Activated CD4-positive, alpha-beta T cell treated with anti-CD3 and anti-CD28 coated beads, Interleukin-2, amount 50 U/mL, for 16 hours (primary cell): ENCODE measurements at places on chromosomes 7 and 10.

GRCh38 chr10:77317221-77317620 is 320.4 kb downstream of the KCNMA1 start:
- no peak for DNase-seq

DNA sequence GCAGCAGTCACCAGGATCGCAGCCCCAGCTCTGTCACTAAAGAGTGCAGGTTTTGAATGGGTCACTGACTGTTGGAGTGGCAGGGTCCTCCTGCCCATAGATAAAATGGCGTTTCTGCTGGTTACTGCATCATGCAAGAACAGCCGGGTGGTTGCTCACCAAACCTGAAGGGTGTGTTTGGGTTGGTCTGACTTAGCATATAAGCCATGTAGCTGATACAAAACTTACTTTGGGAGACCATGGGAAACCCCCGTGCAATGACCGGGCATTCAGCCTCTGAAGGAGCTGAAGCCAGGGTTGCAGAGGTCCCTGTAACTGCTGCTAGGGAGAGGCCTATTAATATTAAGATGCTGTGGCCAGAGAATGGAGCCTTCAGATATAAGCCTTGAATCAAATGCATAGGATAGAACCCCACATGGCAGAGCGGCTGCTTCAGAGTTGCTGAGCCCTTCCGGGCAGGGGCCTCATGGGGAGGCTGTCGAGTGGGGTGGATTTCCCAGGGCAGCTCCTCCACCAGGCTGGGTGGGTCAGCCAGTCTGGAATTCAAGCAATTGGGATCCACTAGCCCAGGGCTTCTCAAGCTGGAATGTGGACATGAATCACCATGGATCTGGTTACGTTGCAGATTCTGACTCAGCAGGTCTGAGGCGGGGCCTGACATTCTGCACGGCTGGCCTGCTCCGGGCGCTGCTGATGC is 70.9 kb upstream of the CTBP2 start:
- DNase-seq, result no peak

DNA sequence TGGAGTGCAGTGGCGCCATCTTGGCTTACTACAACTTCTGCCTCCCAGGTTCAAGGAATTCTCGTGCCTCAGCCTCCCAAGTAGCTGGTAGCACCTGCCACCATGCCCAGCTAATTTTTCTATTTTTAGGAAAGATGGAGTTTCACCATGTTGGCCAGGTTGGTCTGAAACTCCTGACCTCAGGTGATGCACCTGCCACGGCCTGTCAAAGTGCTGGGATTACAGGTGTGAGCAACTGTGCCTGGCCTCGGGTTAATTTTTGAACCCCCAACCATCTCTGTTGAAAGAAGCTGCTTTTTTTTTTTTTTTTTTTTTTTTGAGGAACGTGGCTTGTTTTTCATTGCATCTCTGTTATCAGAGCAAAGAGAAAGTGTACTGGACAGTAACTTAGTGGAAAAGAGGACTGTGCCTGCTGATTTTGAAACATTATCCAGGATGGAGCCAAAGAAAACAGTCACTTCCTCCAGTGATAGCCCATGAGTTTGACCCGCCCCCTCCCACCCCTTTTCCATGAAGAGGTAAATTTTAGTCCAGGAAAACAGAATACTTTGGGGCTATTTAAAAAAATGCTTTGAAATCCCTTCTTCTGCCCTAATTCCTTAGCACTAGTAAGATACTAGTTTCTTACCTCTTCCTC is 38.3 kb downstream of the WBP1L start:
- DNase-seq, result no peak

DNA sequence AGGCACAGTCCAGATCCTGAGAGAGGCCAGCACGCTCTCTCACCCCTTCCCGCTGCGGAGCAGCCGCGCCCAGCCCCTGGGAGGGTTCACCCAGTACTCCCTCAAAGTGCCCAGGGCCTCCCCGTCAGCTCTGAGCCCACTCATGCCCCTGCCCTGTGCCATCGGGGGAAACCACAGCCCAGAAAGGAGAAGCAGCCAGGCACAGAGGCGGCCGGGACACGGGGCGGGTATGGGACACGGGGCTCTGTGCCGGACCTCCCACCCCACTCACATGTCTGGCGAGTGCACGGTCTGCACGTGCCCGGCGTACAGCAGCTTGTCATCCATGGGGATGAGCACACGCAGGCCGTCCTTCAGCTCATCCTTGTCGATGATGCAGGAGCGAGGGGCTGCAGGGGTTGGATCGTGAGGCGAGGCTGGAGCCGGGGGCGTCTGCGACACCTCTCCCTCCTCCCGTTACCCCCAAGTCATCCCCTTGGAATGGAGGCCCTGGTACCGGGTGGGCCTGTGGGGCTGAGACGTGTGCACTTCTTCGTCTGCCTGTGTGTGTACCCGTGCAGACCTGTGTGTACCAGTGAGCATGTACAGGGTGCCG is 38.2 kb downstream of the SLC29A4 start:
- DNase-seq, result no peak

- DNase-seq, result no peak
Observed at GRCh38 chr7:34751725-34752643, 94.0 kb downstream of the NPSR1 start.

GRCh38 chr7:17632384-17632783 is 307.9 kb downstream of the SNX13 start:
- DNase-seq, result no peak

GRCh38 chr7:50273301-50273700 is 31.2 kb upstream of the IKZF1 start:
- no peak for DNase-seq

- DNase-seq, result no peak
Observed at GRCh38 chr10:3331690-3332230, 159.2 kb upstream of the PITRM1 start.

DNA sequence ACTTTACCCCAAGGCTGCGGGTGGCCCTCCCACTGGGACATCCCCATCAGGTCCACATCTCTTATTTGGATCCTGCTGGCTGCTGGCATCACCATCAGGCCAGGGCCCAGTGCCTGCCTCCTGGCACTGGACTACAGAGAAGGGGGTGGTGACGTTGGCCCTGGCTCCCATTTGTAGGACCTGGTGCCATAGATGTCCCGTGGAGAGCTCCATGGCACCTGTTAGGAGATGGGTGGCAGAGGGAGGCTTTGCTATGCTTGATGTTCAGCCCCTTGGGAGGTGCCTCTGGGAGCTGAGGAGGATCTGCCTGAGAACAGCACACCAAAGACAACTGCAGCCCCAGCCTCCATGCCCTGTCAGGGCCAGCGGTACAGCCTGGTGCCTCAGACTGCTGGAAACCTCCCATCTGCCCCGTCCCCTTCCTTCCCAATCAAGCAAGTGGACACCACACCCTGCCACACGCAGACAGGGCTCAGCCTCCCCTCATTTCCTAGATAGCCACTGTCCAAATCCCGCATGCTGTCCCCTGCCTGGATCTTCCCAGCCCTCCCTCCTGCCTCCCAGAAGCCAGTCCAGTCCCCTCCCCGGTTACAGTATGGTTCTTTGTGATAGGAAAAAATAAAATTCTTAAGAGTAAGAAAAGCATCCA is 230.0 kb upstream of the GRB10 start:
- DNase-seq, result no peak

DNA sequence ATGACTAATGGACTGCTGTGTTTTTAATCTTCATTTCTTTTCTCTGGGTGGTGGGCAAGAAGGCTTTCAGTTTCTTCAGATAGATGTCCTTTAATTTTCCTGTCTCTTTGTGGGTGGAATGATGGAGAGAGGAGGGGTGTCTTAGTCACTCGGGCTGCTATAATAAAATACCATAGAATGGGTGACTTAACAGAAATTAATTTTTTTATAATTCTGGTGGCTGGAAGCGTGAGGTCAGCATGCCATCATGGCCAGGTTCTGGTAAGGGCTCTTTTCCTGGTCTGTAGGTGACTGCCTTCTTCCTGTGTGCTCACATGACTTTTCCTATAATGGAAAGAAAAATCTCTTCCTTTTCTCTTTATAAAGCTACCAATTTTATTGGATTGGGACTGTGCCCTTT is 6.3 kb downstream of the RSBN1L start:
- no peak for DNase-seq

DNA sequence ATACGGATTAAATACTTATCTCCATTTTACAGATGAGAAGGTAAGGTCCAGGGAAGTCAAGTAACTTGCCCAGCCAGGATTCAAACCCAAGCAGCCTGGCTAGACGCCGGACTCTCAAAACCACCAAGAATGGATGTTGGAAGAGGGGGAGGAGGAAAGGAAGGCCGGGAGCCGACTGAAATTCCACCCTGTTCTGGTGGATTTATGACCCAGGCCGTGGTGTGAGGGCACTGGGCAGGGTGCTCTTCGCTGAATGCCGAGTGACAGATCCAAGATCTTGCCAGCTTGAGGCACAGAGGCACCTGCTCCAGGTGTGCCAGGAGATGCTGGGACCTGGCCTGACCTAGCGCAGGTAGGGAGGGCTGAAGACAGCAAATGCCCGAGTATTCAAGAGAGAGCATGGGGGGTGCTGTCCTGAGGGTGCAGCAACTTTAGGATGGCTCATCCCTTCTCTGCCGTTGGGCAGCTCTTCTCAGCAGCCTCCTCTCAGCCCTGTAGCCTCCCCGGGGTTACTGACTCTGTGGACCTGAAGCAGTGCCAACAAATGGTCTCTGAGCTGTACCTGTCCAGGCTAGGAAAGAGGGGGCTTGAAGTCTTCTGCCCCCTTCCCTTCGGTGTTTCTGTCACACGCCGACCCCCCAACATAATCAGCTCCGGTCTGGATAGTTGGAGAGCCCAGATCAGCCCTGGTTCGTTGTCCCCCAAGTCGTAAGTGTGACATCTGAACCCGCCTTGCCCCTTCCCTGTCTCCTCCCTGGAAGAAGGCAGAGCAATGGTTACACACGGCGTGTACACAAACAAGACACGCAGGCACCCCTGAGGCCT is 713 bp downstream of the LOXL4 start:
- no peak for DNase-seq

DNA sequence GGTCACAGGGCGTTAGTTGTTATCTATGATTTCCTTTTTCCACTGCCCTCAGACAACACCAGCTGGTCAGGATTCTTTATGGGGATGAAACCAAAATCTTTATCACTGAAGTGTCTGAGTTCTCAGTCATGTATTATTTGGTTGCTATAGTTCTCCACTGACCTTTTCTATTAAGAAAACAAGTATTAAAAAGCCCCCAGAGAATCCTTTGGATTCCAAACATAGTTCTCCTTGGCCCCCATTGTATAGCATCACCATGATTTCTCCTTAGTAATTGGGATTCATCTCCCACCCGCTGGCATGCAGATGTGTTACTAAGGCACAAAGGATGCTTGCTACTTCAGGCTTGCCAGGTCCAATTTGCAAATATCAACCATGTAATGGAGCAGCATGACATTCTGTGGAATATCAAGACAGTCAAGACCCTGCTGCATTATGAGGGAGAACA is 94.3 kb downstream of the IQUB start:
- DNase-seq, result no peak

DNA sequence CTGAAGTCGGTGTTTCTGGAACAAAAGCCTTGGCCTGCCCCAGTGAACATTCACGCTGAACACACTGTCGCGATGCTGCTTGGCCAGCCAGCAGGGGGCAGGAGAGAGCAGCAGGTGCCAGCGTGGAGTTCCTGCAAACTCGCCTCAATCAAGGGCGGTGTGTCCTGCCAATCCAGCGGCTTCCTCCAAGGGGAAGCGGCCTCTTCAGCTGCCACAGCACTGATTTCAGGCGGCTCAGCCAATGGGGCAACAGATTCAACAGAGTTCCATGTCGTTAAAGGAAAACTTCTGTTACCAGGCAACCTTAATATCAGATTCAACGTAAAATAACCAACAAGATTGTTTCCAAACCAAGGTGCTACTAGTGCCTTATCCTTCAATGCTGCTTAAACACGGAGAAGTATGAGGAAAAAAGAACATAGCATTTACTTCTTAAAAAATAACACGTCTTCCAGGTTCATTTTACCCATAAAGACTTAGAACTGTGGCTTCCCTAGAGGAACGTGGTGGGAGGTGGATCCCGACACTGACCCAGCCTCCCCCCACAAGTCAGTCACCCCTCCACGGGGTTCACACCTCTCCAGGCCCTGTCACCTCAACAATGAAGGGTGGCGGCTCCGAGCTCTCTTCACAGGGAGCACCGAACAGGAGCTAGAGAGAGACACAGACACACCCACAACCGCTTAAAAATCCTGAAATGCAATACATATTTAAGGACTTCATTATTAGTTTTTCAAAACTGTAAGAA is 178.2 kb downstream of the DIP2C start:
- DNase-seq, result peak; percentile 78

DNA sequence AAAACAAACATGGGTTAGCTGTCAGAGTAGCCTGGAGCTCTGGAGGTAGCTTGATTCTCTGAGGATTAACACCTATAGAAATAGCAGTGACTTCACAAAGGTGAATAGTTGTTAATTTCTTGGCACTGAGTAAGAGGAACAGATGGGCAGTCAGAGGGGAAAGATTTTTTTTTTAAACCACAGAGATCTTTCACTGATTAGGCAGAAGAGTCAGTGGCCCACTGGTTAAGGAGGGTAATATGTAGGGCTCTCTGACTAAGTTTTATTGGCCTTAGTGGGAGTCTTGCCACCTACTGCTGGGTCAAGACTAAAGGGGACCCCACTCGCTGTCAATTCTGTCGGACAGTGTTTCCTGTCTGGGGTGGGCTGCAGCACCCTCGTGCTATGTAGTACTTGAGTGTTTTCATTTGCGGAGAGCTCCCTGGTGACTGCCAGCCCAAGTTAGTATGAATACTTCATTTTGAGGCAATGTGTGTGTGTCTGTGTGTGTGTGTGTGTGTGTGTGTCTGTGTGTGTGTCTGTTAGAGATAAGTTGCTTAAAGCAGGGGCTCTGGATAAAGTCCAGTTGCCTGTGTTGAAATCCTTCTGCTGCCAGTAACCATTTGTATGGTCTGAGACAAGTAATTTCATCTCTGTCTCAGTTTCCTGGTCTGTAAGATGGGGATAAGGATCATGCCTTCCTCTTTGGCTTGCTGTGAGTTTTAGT is 145.2 kb downstream of the ARID5B start:
- peak; percentile 76 for DNase-seq

GRCh38 chr7:136405931-136406777 is 429.0 kb upstream of the MTPN start:
- DNase-seq, result peak; percentile 53
